Activated CD8-positive, alpha-beta memory T cell treated with anti-CD3 and anti-CD28 coated beads for 4 hours (primary cell): ENCODE measurements at places on chromosomes 2 and 18.

- no peak for DNase-seq
Measured at GRCh38 chr2:25854613-25855012, 23.7 kb downstream of the ASXL2 start.

- DNase-seq = no peak
Measured at GRCh38 chr2:72694715-72695496, 130.9 kb downstream of the EXOC6B start.

GRCh38 chr2:237072067-237072931 lies 13.4 kb upstream of the COPS8 start:
- peak; percentile 39 for DNase-seq

DNA sequence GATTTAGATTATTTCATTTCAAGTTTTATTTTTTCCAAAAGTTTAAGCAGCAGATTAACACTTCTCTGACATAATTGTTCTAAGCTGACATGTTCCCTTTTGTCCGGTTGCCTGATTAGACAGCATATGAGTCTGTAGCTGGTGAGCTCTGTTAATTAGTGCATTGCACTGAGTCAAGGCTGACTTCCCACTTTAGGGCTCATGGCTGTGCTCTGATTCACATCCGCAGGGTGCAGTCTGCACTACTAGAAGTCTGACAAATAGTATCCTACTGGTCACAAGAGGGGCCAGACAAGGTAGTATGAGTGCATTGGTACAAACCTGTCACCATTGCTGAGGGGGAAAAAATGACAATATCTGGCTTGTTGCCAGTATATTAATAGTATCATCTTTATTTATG lies 443.9 kb upstream of the ZNF804A start:
- DNase-seq = no peak

DNA sequence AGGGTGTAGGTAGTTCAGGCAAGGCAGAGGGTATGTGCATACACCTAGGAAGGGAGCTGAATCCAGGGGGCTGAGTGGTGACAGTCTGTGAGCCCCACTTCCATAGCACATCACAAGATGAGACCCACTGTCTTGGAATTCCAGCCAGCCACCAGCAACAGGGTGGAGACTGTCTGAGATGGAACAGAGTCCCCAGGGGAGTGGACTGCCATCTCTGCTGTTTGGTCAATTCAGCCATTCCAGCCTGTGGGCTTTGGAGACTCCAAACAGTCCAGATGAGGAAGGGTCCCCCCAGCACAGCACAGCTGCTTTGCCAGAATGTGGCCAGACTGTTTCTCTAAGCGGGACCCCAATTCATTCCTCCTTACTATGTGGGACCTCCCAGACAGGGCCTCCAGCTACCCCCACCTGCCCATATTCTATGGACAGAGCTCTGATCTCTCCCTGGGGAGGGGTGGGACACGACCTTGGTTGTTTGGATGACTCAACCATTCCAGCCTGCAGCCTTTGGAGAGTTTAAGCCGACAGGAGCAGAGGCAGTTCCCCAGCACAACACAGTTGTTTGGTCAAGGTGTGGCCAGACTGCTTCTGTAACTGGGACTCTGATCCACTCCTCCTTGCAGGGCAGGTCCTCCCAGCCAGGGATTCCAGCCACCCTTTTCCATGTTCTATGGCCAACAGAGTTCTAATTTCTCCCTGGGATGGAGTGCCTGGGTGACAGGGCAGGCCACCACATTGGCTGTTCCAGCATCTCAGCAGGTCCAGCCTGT lies 178.0 kb downstream of the RND3 start:
- no peak for DNase-seq

- no peak for DNase-seq
Measured at GRCh38 chr2:202703091-202703490, 68.3 kb downstream of the FAM117B start.

DNA sequence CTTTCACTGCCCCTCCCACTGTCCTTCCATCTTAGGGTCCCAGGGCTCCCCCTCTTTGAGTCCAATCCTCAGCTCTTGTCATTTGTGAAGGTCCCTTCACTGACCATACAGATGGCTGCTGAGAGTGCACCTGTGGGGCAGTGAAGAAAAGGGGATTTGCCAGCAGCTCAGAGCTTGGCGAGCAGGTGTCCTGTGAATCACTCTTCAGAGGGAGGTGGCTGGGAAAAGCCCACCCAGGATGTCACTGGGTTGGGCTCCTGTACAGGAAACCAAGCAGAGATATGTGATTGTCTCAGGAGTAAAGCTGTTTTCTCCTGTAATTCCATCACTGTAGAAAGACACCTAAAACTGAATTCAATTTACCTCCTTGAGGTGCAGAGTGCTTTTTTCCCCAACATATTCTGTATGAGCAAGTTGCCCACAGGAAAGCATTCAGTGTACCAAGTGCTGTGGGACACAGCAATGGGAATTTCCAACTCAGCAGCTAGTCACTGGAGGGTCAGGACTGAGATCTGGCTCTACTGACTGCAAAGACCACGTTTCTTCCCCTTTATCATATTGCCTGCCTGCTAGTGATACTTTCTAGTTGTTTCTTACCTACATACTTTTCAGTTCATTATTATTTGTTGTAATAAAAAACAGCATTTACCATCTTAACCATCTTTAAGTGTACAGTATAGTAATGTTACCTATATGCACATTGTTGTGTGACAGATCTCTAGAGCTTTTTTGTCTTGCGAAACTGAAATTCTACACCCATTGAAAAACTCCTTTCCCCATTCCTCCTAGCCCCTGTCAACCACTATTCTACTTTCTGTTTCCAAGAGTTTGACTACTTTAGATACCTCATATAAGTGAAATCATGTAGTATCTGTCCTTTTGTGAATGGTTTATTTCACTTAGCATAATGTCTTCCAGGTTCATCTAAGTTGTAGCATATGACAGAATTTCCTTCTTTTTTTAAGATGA lies 239.1 kb downstream of the TSN start:
- DNase-seq = no peak

GRCh38 chr18:50711386-50711785 lies 108.4 kb downstream of the MRO start:
- DNase-seq = no peak

- DNase-seq = no peak
Measured at GRCh38 chr2:150209746-150210145, 277.7 kb downstream of the RND3 start.
